ENCODE measurements at places on chromosomes 3 and 15.

DNA sequence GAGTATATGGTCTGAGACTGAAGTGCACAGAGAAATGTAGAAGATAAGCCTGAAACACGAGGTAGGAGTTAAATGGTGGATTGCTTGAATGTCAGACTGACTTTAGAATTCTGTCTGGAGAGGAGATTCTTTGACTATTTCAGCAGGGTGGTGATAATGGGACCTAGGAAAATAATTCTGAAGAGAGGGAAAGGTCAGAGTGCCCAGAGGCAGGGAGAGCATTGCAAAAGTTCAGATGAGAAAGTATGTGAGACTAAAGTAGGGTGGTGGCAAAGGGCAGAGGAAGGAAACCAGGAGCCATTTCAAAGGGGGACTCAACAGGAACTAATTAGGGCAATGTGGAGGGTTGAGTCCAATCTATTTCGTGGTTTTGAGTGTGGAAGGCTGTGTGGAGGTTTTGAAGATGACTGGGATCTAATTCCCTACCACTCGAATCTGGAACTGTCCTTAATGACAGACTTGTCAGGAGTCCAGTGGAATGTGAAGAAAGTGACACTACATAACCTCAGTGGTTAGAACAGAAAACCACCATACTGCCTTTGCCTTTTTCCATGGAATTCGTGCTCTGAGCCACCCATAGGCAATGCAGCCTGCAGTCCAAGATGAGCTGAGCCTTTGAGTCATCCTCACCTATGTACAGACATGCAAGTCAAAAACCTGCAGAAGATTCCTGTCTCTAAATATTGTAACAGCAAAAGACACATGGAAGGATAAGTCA lies 16.1 kb downstream of the CPOX start:
- no peak for DNase-seq

DNA sequence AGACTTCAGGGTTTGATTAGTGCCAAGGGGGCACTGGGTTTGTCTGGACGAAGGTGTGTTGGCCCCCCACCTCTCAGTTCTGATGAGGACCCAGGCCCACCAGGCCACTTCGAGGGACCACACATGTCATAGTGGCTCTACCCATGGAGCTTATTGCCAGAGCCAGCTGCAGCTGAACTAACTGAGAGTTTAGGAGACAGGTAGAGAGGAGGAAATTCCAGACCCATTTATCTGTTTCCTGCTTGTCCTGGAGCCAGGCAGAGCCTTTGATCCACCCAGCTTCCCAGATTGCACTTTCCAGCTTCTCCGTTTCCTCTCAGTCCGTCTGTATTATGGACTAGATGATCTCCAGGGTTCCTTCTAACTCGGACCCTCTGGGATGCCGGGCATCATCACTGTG lies 20.9 kb downstream of the SLC24A1 start:
- no peak for DNase-seq

- no peak for DNase-seq
Observed at GRCh38 chr3:110198717-110199587, 861.6 kb upstream of the DPPA4 start.

GRCh38 chr3:48411606-48412374 lies 18.1 kb downstream of the PLXNB1 start:
- no peak for DNase-seq

- DNase-seq: no peak
Observed at GRCh38 chr3:178202194-178202593, 334.0 kb upstream of the KCNMB2 start.

DNA sequence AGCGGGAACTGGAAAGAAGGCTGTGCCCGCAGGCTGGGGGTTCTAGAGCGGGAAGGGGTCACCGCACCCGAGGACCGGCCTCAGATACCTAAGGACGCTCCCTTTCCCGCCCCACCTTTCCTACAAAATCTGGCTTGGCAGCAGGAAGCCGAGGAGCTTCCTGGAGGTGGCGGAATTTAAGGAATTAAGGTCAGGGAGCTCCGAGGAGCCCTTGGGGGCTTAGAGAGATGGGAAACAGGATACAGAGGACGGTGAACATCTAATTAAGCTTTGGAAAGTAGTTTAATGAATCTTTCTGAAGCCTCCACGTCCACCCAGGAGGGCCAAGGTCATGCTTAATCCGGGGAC lies 507 bp upstream of the AP3B2 start:
- DNase-seq: no peak

- DNase-seq: no peak
Observed at GRCh38 chr3:172232579-172233212, 193.3 kb downstream of the FNDC3B start.

- DNase-seq: peak; percentile 66
Observed at GRCh38 chr15:48541341-48542278, 103.9 kb downstream of the FBN1 start.

GRCh38 chr3:38136393-38136776 lies 542 bp downstream of the ACAA1 start:
- DNase-seq: no peak

GRCh38 chr3:45644063-45644790 lies 45.0 kb upstream of the SACM1L start:
- DNase-seq: no peak

- no peak for DNase-seq
Observed at GRCh38 chr3:76586471-76586870, 453.4 kb upstream of the ROBO2 start.

DNA sequence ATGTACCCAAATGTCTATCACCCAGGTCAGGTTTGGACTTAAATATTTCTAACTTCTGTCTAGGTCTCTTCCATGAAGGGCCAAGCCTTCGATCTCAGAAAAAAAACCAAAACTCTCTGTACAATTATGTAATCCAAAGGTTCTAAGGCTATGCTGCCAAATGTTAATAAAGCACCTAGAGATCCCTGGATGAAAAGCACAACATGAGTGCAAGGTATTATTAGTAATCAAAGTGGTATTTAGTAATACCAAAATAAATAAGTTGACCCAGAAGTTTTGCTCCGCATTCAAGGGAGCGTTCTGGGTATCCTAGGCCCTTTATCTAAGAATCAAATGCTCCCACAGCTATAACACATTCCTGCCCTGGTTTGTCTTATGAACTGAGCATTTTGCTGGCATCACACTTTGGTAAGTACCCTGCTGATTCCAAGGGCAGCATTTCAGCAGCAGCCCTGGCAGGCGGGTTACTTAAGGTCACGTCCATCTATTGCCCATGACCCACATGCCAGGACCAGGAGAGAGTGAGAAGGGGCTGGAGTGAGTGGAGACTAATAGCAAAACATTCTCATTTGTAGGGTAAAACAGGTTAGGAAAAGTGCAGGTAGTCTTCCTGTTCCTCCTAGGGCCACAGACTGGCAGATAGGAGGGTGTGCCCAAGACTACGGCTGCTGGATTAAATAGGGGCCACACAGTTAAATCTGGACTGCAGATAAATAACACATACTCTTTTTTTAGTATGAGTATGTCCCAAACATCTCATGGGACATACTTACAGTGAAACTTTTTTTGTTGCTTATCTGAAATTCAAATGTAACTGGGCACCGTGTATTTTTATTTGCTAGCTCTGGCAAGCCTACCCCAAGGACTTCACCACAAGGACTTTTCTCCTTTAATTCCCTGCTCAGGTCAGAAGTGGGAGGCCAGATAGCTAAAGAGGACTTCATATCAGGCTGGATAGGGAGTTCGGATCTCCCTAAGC lies 76.0 kb upstream of the SNRK start:
- no peak for DNase-seq

- no peak for DNase-seq
Observed at GRCh38 chr3:57088503-57088902, 28.0 kb downstream of the SPATA12 start.

- DNase-seq: no peak
Observed at GRCh38 chr3:151673974-151674373, 59.8 kb upstream of the AADACL2 start.

DNA sequence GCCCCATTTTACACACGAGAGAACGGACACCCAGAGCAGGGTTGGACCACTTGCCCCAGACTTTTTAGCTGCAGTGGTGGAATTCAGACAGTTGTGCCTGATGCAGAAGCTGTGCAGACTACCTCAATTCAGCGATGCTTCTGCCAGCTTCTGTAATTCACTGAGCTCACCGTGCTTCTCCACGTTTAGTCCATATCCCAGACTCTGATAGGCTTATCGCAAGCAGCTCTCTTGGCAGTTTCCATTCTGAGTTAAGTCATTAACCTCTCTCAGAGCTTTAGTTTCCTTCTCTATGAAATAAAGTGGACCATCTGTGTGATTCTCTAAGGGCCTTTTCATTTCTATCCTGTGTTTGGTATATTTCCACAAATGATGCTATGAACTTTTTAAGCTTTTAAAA lies 37.1 kb downstream of the ABHD17C start:
- no peak for DNase-seq

GRCh38 chr15:43314171-43314570 lies 16.2 kb downstream of the LCMT2 start:
- no peak for DNase-seq

DNA sequence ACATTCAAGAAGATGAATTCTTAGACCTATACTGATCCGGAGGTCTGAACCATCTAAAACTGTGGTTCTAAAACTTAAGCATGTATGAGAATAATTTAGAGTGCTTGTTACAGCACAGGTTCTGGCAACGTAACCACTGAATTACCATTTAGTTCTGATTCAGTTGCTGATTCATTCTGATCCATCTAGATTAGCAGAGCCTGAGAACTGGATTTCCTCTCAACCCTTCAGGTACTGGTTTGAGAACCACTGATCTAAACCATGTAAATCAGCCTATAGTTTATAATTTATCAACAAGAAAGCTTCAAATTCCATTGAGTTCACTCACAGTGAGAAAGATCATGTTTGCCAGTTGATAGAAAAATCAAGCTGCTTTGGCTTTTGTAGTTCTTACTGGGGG lies 1001.1 kb upstream of the EPHA6 start:
- DNase-seq: no peak

DNA sequence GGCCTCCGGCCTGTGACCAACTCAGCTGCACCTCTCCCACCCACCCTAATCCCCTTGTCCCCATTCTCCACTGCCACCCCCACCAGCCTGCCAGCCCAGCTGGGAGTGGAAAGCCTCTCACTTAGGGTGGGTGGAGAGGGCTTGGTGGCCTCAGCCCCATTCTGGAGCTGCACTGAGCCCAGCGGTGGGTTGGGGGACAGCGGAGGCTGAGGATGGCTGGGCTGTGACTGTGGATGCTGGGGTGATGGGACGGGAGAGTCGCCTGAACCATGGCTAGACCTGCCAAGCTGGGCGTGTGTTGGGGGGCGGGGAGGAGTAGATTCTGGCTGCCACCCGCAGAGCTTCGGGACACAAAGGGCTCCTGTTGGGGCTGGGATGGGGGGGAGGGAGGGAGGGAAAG lies 1.8 kb downstream of the CLCN2 start:
- DNase-seq: no peak

GRCh38 chr15:56906766-56907165 lies 11.7 kb upstream of the TCF12 start:
- DNase-seq: no peak

DNA sequence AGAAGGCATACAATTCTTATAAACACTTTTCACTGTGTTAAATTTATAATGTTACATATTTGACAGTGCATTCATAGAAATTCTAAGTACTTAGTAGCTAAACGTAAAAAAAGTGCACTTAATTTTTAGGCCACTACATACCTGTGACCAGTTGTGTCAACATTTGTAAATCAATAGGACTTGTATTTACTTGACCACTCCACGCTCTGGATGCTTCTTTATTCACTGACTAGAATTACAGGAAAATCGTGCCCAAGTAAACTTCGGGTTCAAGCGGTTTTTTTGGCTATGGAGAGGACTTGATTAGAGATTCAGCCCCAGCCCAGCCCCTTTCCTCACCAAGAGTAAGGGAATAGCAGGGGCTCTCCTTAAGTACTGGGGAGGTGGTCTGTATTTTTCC lies 21.8 kb downstream of the WDR53 start:
- no peak for DNase-seq

GRCh38 chr3:178480274-178480673 lies 56.0 kb upstream of the KCNMB2 start:
- DNase-seq: no peak

- DNase-seq: no peak
Observed at GRCh38 chr15:32790352-32790999, 72.7 kb downstream of the GREM1 start.

DNA sequence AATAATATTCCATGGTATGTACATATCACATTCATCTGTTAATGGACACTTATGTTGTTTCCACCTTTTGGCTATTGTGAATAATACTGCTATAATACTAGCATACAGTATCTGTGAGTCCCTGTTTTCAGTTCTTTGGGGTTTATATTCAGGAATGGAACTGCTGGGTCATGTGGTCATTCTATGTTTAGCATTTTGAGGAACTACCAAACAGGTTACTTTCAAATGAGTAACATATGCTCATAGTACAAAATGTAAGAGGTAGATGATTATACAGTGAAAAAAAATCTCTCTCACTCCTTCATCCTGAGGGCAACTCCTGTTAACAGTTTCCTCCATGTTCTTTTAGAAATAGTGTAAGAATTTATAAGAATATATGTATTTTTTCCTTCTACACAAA lies 162.2 kb downstream of the PLD1 start:
- no peak for DNase-seq

- DNase-seq: no peak
Observed at GRCh38 chr15:68822818-68823217, 2.1 kb upstream of the ANP32A start.

DNA sequence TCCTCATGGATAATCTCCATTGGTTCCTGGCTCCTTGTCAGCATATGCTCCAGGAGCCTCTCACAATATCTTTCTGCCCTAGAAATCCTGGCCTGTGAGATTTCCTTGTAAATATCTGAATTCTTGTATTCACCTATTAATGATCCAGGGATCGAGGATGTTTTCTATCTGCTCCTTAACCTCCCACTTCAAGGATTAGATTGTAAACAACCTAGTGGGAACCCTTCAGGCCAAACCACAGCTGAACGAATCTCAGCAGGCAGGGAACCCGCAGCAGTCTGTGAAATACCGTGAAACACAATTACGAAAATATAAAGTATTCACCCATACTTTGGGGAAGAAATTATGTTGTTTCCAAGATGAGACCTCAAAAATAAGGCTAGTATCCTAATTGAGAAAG lies 215.9 kb downstream of the TIGIT start:
- no peak for DNase-seq

DNA sequence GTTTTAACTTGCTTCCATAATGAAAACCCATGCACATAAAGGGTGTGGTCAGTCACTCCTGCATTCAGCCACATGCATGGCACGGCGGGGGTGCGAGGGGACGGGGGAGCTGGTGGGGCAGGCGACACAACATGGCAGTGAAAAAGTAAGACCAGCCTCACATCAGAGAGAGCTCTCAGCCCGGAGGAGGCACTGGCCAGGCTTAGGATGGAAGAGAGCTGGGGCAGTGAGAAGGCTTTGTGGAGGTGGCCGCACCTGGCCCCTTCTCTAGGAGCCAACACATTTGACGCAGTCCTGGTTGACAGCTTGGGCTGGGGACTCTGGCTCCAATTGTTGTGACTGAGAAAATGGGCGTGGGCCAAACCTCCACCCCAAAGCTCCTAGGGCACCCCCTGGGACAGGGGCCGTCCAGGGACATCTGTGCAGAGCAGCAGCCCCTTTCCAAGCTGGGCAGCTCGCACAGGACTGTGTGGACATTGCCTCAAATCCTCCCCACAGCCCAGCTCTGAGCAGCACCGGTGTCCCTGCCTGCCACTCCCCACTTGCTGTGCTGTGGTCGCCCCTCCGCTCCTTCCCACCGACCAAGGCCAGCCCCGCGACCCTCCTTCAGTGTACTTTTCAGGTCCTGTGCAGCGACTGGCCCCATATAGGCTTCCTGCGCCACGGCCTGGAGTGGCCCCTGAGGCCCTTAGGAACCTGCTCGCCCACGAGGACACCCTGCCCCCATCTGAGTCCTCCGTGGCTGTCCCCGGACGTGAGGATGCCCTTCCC lies 126.0 kb upstream of the IQSEC1 start:
- no peak for DNase-seq
